ENCODE measurements at places on chromosomes 2 and 18.

GRCh38 chr2:39631718-39632117 is 34.0 kb upstream of the TMEM178A start:
- peak; percentile 96 for DNase-seq

GRCh38 chr2:228841877-228842276 is 429.2 kb downstream of the PID1 start:
- DNase-seq: no peak

DNA sequence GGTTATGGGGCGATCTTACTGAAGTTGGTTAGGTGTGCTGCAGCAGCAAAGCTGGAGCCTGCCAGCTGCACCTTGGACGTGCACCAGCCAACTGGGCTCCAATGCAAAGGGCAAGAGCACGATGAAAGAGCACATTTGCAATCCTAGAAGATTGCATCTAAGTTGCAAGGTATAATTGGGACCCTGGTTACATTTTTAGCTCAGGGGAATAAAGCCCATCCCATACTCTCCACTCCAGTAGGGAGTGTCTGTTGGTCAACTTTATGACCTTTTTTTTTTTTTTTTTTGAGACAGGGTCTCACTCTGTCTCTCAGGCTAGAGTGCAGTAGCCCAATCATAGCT is 22.2 kb upstream of the GPR55 start:
- DNase-seq: peak; percentile 53

DNA sequence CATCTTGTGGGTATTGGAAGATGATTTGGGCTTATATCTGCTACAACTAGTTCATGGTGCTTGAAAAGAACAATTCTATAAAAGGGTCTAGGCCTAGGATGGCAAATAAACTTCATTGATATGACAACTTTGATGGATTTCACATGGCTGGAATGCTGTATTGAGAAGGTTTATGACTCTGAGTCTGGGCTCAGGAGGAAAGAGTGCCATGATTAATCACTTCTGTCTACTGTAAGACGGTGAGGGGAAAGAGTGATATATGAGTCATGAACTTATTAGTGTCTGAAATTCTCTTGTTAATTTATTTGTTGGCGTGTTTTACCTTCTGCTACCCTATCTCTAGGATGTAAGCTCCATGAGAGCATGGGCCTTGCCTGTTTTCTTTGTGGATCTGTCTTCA is 17.0 kb upstream of the ADCYAP1 start:
- no peak for DNase-seq

DNA sequence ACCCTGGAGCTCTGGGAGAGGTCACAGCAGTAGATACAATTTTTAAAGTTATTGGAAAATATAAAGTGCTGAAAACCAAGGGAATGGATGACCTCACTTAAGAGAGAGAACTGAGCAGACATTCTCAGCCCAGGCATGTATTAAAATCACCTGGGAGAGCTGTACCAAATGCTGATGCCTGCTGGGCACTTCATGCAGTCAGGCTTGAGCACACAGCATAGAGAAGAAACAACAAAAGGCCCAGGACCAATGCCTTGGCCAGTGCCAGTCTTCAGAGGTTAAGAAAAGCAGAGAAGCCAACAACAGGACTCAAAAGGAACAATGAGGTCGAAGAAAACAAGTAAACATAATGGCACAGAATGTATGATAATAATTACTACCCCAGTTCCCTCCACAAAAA is 211.8 kb downstream of the L3MBTL4 start:
- no peak for DNase-seq

GRCh38 chr2:216371721-216372702 is at the start of gene MARCHF4:
MARCHF4 (minus strand) TSS chr2:216372483; CDS start chr2:216370260, 2,223 bp downstream.
- DNase-seq: peak; percentile 95

- no peak for DNase-seq
Measured at GRCh38 chr18:73509460-73509859, 638.2 kb downstream of the FBXO15 start.

DNA sequence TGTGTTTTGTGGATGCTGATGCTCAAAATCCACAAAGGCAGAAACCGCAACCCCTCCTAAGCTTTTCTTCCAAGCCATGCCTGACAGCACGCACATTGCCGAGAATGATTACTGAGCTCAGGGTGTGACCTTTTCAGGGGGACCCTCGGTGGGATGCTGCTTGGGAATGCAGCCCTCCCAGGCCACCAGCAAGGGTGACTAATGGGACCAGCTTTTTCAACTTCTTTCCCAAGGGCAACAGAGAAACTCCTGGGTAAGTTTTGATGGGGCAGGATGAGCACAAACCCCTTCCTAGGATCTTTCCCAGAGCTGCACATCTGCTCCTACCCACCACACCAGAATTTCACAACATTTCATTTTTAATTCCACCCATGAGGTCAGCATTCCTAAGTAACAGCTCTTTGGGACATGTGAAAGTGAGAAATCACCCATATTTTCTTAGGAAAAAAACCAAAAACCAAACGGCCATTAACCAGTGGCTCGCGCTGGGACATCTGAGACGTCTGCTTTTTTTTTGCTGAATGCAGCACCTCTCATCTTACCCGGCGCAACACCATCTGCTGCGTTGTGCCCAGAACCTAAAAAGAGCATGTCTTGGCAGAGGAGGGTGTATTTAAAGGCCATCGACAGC is 119.0 kb downstream of the ARL4C start:
- peak; percentile 77 for DNase-seq

- DNase-seq: no peak
Measured at GRCh38 chr2:225761396-225761795, 361.9 kb downstream of the NYAP2 start.

- no peak for DNase-seq
Measured at GRCh38 chr18:77003316-77003715, 129.3 kb downstream of the MBP start.

DNA sequence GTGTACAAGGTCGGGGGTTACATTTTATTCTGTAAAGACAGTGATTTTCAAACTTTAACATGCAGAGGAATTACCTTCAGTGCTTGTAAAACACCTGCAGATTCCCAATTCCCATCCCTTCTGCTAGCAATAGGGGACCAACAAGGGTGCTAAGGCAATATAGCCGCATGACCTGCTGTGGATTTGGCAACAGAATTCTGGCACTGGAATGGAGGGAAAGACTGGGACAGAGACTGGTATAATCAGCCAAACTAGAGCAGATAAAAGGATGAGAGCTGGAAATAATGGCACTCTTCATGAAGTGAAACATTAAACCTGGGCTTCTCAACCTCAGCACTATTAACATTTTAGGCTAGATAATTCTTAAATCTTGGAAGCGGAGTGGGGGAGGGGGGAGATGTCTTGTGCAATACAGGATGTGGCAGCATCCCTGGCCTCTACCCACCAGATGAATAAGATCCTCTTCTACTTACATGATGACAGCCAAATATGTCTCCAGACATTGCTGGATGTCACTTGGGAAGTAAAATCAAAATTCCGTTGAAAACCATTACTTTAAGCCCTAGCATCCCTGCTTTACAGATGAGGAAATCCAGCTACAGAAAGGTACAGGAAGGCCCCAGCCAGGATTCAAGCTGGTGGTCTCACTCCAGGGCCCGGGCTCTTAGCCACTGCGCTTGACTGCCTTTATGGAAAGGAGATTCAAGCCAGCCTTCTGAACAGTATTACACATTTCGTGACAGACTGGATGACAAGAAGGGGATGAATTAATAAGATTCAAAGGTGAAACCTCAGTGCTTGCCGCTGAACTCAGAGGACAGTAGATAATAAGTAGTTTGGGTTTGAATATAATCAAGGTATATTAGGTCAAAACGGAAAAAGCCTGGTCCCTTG is 1.7 kb downstream of the EVA1A start:
- peak; percentile 78 for DNase-seq

DNA sequence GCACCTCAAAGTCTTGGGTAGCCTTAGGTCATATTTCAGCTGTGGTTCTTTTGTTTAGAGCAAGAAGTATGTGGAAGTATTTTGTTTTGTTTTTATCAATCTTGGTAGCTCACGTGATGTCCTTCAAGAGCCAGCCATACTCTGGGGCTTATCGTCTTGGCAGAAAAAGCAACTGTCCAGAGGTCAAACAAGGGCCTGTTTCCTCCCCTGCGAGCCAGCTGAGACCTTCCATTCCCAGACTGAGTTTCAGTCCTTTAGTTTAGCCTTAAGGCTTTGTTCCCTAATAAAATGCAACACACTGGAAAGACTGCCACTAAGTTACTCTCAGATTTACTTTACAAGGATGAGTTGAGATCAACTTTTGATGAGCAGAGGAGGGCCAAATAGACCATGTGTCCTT is 63.5 kb downstream of the TXNL1 start:
- no peak for DNase-seq

GRCh38 chr2:121036226-121036692 is 248.7 kb downstream of the TFCP2L1 start:
- DNase-seq: no peak

DNA sequence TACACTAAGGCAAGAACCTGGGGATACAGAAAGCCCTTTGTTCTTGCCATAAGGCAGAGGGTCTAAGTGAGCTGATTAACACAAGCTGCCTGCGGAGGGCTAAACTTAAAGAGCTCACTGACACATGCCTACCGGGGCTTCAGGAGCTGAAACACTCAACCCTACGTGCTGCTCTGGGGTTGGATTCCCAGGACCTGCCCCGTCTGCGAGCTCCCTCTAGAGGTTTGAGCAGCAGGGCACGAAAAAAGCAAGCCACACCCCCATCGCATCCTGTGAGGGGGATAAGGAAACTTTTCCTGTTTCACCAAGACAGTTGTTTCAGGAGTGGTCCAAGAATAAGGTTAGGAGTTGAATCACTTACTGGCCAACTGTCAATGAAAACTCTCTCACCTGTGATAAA is 562.1 kb downstream of the TMX3 start:
- DNase-seq: no peak

GRCh38 chr2:70789304-70790135 is 923 bp downstream of the FIGLA start:
- peak; percentile 91 for DNase-seq

GRCh38 chr2:47747878-47748277 is 35.1 kb upstream of the MSH6 start:
- no peak for DNase-seq

DNA sequence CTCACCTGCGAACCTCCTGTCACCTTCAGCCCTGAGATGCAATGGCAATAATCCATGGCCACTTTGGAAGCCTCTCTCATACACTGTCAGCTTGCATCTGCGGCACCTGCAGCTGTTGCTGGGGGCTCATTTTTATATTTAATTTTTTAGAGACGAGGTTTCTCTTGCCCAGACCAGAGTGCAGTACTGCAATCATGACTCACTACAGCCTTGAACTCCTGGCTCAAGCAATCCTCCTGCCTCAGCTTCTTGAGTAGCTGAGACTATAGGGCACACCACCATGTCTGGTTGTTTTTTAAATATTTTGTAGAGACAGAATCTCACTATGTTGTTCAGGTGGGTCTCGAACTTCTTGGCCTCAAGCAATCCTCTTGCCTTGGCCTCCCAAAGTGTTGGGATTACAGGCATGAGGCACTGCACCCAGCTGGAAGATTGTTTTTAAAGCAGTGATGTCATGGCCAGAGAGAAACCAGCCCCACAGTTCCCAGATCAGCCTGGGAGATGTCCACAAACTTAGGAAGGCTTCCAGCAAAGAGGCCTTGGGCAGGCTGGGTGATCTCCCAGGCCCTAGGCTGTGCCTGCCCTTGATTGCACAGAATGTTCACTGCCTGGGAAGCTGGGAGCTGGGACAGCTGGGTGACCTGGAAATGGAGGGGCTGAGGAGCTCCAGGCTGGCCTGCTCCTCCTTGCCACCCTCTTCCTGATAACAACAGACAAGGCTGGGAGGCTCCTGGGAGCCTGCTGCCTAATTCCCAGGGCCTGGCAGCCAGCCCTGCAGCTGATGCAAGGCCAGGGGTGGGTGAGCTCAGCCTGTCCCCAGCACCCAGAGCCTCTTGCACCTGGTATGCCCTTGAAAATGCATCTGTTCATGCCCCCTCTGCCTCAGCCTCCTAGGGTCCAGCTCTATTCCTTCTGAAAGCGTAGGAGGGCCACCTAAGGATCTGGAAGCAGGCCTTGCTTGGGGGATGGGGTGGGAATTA is 27.1 kb downstream of the SH2D6 start:
- no peak for DNase-seq

DNA sequence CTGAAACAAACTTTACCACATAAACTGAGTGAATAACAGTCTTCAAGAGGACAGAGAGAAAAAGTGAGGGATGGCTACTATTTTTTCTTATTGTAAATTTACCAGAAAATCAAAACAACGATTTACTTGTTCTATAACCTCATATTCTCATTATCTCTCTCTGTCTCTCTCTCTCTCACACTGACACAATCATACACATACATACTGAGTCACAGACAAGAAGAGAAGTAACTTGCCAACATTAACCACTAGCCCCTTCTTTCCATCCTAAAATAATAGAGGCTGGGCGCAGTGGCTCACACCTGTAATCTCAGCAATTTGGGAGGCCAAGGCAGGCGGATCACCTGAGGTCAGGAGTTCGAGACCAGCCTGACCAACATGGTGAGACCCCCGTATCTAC is 18.2 kb downstream of the SATB2 start:
- no peak for DNase-seq

DNA sequence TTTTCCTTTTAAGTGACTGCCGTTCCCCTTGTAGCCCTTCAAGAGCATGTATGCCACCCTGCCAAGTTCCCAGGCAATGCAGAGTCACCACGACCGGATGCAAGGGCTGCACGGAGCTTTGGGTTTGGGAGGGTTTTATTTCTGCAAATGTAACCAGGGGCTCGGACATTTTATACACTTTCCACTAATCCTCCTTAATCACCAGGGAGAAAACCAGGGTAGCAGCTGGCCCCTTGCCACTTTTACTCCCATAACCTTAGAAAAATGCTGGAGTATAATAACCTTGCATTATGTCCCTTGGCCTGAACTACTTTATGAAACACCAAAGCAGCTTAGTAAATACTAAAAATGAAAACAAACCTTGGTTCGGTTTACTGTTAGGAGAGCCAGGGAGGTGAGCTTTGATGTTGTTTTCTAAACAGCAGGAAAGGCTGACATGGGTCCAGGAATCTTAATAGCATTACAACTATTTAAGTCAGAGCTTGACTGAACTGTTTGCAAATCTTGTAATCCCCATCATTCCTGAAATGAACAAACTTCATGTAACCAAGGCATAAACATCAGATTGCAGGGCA is 152.8 kb upstream of the RIOK3 start:
- DNase-seq: no peak

DNA sequence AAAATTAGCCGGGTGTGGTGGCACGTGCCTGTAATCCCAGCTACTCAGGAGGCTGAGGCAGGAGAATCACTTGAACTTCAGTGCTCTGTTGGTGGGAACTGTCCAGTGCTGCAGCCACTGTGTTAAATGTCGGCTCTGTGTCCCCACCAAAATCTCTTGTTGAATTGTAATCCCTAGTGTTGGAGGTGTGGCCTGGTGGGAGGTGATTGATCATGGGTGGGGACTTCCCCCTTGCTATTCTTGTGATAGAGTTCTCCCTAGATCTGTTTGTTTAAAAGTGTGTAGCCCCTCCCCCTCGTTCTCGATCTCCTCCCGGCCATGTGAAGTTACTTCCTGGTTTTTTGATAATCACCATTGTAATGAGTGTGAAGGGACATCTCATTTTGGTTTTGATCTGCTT is 9.8 kb upstream of the RPL31 start:
- no peak for DNase-seq

- no peak for DNase-seq
Measured at GRCh38 chr2:86082756-86083155, 22.9 kb downstream of the POLR1A start.

- DNase-seq: no peak
Measured at GRCh38 chr18:36162981-36163380, 24.3 kb upstream of the MOCOS start.

- peak; percentile 92 for DNase-seq
Measured at GRCh38 chr2:28276076-28276618, 116.5 kb upstream of the FOSL2 start.

GRCh38 chr18:13543144-13543543 is 183.2 kb downstream of the FAM210A start:
- DNase-seq: no peak
